ENCODE measurements at places on chromosomes 12 and 14.

- DNase-seq: no peak
Observed at GRCh38 chr12:70005864-70006618, 181.0 kb downstream of the MYRFL start.

GRCh38 chr14:59707778-59708561, 131.4 kb upstream of the CCDC175 start:
- no peak for DNase-seq

DNA sequence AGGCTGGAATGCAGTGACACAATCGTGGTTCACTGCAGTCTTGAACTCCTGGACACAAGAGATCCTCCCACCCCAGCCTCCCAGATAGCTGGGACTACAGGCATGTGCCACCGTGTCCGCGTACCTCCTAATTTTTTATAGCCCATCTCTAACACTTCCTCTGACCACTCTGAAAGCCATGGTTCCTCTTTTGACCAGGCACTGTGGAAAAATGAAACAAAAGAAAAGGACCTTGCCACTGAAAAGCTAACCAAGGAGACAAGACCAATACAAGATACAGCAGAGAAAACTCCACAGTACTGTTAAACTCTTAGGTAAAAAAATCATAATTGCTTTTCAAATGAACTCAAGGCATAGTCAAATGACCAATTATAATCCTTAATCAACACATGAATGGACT, 233.3 kb downstream of the NEDD1 start:
- no peak for DNase-seq

- no peak for DNase-seq
Observed at GRCh38 chr14:103137689-103138300, 14.5 kb downstream of the TNFAIP2 start.

GRCh38 chr14:32587461-32587860, 258.4 kb downstream of the AKAP6 start:
- no peak for DNase-seq

DNA sequence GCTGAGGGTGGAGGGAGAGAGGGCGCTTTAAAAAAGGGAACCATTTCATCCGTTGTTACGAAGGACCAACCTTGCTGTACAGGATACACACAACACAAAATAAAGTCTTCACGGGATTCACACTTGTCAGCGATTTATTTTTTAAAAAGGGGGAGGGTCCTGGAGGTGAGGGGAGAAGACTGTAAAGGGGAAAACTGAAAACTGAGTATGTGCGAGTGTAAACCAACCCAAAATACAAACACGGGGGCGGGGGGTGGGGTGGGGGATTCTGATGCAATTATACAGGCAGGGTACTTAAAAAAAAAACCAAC, 499 bp upstream of the PRKAG1 start:
- no peak for DNase-seq

- DNase-seq: no peak
Observed at GRCh38 chr14:70006699-70007098, 127.5 kb downstream of the SMOC1 start.

DNA sequence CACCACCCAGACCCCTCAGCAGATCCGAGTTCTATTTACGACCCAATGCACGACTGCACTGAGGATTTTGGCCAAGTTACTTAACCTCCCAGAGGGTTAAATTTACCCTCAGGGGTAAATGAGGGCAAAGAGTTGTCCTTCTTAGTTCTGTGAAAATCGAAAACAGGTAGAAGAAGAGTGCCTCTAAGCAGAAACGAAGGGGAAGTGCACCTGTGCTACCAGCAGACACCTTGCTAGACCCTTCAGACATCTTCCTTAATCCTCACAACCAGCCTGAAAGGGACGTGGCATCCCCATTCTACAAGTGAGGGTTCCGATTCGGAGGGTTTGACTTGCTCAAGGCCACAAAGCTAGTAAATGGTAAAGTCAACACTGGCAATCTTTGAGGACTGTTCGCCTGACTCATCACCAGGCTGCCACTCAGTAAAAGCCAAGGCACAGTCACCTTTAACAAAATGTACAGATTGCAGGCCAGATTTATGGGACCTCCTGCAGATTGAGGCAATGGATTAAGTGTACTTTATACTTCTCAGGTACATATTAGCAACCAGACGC, 1.6 kb downstream of the GSG1 start:
- no peak for DNase-seq

GRCh38 chr12:57416039-57416996, 14.5 kb downstream of the R3HDM2 start:
- no peak for DNase-seq

DNA sequence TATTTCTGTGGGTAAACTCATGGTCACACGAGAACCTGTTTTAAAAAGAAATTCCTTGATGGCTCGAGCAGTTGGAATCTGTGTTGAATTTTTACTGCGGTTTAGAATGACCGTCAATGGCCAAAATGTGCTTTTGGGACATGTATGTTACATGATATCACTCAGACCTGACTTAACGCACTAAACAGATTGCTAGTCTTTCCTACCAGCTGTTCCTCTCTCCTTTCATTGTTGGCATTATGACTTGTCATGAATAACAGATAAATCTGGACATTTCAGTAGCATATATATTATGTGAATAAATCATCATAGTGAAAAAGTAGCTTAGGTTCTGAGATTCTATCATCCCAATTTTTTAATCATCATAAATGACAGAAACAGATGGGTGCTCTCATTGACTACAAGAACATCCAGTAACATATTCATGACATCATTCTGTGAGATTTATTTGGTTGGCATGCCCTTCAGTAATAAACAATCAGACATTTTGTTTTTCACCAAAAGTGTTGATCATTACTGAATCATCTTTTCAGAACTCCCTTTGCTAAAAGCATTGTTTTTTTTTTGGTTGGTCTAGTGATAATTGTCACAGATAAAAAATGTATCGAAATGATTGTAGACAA, 57.9 kb upstream of the NAV3 start:
- no peak for DNase-seq

DNA sequence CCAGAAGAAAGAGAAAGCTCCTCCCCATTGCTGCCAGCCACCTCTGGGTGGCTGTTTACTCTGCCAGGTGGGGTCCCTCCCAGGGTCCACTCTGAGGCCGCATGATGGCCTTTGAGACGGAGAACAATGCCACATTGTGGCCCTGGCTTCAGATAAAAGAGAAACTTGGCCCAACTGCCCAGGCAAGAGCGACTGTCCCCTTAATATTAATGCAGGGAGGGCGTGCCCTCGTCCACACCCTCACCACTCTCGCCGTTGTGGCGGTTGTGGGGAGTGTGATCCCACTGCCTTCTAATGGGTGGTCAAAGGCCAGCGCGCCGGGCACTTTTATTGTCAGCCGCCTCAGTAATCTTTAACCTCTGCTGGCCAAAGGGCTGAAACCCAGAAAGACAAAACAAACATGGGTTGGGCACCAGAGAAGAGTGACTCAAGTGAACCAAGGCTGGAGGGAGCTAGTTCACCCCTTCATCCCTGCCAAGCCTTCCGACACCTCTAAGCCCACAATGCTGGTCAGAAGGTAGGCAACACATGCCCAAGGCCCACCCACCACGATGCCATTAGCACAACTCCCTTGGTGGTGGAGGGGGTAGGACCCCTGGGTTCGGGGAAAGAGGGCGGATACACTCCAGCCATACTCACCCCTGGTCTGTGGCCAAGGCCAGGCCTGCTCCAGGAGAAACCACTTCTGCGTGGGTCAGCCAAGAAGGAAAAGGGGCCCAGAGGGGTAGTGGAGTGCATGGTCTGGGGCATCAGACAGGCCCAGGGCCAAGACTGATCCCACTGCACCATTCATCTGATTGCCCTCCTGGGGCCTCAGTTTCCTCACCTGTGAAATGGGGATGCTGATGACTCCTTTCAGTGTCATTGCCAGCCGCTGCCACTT, 44.5 kb upstream of the BCL11B start:
- DNase-seq: no peak

GRCh38 chr12:108629824-108630476, 3.7 kb downstream of the SELPLG start:
- no peak for DNase-seq

DNA sequence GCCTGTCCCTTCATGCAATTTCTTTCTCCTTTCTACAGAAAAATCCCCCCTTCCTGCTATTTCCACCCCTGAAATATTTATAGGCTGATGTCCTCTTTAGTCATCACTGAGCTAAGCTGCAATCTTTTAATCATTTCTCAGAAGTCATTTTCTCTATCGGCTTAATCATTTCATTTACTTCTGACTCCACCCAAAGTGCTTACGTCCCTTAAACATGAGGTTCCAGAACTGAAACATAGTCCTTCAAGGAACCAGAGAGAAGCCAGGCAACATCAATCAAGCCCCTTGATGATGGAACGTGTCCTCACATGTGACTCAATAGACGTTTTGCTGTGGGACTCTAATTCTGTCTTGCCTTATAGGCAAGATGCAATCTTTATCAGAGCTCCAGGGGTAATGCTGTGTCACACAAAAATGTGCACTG, 148.7 kb upstream of the KRR1 start:
- DNase-seq: no peak

GRCh38 chr14:102234331-102235264, 70.4 kb downstream of the MOK start:
- DNase-seq: no peak

- DNase-seq: no peak
Observed at GRCh38 chr14:69066396-69067171, 86.3 kb downstream of the DCAF5 start.

GRCh38 chr12:127963933-127964332, 303.0 kb upstream of the TMEM132C start:
- DNase-seq: no peak

DNA sequence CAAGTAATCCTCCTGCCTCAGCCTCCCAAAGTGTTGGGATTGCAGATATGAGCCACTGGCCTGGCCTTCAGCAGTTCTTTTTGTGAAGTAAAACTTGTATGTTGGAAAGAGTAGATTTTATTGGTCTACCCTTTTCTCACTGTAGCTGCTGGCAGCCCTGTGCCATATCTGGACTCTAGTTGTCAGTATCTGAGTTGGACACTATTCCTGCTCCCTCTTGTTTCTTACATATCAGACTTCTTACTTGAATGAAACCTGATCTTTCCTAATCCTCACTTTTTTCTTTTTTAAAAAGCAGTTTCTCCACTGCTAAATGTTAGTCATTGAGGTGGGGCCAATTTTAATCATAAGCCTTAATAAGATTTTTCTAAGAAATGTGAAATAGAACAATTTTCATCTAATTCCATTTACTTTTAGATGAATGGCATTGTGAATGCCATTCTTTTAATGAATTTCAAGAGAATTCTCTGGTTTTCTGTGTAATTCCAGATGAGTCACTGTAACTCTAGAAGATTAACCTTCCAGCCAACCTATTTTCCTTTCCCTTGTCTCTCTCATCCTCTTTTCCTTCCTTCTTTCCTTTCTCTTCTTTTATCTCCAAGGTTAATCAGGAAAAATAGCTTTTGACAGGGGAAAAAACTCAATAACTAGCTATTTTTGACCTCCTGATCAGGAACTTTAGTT, 88.7 kb downstream of the APAF1 start:
- DNase-seq: no peak

DNA sequence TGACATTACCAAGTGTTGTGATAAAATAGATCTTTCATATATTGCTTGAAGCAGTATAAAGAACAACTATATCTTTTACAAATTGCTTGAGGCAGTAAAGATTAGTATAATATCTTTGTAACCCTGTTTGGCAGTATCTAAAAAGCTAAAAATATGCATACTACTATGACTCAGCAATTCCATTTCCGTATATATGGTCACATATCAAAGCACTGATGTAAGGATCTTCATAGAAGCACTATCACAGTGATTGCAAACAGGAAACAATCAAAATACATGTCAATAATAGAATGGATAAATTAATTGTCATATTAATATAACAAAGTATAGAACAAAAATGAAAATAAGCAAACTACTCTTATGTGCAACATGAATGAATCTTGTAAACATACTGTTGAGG, 158.4 kb upstream of the IGF1 start:
- DNase-seq: no peak

DNA sequence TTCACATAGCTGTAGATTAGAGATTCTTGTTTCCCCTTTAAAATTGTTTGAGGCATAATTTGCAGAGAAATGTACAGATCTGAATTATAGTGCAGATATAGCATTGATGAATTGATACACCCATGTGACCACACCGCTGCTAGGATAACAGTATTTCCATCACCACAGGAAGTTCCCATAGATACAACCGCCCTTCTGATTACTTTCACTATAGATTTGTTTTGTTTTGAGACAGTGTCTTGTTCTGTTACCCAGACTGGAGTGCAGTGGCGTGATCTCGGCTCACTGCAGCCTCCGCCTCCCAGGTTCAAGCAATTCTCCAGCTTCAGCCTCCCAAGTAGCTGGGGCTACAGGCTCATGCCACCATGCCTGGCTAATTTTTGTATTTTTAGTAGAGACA, 8.8 kb upstream of the ASPG start:
- no peak for DNase-seq

- no peak for DNase-seq
Observed at GRCh38 chr12:128137140-128137539, 129.8 kb upstream of the TMEM132C start.

DNA sequence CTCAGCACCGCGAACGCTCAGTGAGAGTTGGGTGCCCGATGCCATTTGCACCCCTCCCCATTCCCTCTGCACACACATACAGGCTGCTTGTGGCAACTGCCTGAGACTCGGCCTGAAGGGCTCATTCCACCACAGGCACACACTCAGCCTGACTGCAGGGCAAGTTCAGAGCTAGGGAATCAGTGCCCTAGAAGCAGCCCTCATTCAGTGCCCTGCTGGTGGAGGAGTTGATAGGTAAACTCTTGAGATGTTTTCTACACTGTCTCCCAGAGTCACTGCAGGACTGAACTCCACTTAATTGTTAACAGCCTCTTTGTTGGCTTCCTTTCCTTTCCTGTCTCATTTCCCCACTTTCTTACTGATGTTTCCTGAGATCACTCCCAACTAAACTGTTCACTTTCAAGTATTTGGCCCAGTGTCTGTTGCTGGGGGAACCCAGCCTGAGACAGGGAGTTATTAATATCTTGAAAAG, 16.9 kb downstream of the PPP1R36 start:
- peak; percentile 5 for DNase-seq

DNA sequence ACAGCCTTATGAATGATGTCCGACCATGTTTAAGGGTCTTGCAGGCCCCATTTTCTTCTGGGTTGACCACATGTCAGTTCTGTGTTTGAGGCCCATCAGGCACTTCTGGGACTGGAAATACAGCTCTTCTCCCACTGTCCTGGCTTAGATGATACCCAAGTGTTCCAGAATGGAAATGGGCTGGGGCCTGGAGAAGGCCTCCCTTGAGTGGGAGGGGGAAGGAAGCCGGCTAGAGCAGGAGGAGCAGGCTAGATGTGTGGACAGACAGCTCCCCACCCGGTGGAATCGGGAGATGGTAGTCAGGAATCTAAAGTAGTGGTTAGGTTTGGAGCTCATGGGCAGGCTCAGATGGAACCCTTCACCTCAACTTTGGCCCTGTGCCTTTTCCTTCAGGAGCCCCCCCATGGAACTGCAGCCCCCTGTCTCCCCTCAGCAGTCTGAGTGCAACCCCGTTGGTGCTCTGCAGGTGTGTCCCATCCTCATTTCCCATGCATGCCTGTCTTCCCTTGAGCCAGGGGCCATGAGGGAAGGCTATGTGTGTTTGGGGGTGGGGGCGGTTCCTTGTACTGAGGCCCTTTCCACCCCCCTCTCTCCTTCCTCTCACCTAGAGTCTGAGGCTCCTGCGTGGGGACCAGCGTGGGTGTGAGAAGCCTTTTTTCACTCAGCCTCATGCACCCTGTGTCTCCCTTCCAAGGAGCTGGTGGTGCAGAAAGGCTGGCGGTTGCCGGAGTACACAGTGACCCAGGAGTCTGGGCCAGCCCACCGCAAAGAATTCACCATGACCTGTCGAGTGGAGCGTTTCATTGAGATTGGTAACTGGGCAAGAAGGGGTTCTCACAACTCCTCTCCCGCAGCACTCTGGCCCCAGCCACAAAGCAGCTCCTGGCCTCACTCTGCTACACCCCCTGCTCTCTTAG, 3.0 kb downstream of the NPFF start:
- no peak for DNase-seq

- DNase-seq: no peak
Observed at GRCh38 chr12:132351751-132352495, 22.5 kb upstream of the GALNT9 start.

Measured in tibial nerve (tissue), 4 donors.